ENCODE measurements at places on chromosomes 13 and 19.

DNA sequence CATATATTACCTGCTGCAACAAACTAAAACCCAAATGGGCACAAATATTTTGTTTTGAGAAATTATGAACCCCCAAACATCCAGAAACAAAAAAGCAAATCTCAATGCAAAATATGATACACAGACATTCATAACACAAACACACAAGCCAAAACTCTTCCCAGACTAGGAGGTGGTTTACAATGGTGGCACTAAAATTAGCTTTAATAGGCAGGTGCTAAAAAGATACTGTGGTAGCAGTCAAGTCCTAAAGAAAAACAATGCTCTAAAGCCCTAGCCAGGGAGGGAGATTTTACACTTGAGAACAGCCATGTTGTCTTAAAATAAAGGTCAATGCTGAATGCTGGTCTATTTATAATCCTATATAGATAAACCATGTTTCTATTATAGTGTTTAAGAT, 65.0 kb downstream of the DOCK9 start:
- no peak for DNase-seq

GRCh38 chr19:5641171-5641570, 18.3 kb downstream of the SAFB start:
- DNase-seq: no peak

GRCh38 chr19:31110336-31110735, 238.9 kb downstream of the TSHZ3 start:
- peak; percentile 35 for DNase-seq

- DNase-seq: no peak
Observed at GRCh38 chr19:55703790-55704215, 28.8 kb downstream of the EPN1 start.

All from nephron progenitor cell (in vitro differentiated cells).